ENCODE measurements at places on chromosomes 1 and 21. TPM values are rescaled to one million over a fixed set of nuclear protein-coding genes. Genes with fewer than 3 reads are reported as not detected.

The TRIM58 gene
- polyA plus RNA-seq: 1.5 TPM

The AIRE gene
- 0.37 TPM for polyA plus RNA-seq

The LINGO4 gene
- not detected for polyA plus RNA-seq

The SARS1 gene
- polyA plus RNA-seq: 78.1 TPM

The FRRS1 gene
- 0.68 TPM for polyA plus RNA-seq

The KRTAP19-3 gene
- not detected for polyA plus RNA-seq

The PAQR6 gene
- 1.3 TPM for polyA plus RNA-seq

The PTPRF gene
- polyA plus RNA-seq: 0.12 TPM

The HES3 gene
- polyA plus RNA-seq: not detected

The IL23R gene
- polyA plus RNA-seq: not detected

The CLEC20A gene
- polyA plus RNA-seq: 5.2 TPM

The CAPZA1 gene
- polyA plus RNA-seq: 52.2 TPM

The ACOT11 gene
- polyA plus RNA-seq: 0.03 TPM

GRCh38 chr1:231332761-231333160 lies 4.9 kb downstream of the EXOC8 start:
- H3K36me3 ChIP-seq: peaks cover 6% of the 10 kb centered on the region
- peaks cover 32% of the 10 kb centered on the region for H3K4me1 ChIP-seq
- no peak for DNase-seq
- H3K4me3 ChIP-seq: no peak overlapping the region
- no peaks in the 10 kb centered on the region for H3K27me3 ChIP-seq

GRCh38 chr1:75765697-75766355 lies 20.2 kb upstream of the RABGGTB start:
- H3K27me3 ChIP-seq: no peaks in the 10 kb centered on the region
- H3K4me1 ChIP-seq: no peaks in the 10 kb centered on the region
- no peak overlapping the region for H3K27ac ChIP-seq

DNA sequence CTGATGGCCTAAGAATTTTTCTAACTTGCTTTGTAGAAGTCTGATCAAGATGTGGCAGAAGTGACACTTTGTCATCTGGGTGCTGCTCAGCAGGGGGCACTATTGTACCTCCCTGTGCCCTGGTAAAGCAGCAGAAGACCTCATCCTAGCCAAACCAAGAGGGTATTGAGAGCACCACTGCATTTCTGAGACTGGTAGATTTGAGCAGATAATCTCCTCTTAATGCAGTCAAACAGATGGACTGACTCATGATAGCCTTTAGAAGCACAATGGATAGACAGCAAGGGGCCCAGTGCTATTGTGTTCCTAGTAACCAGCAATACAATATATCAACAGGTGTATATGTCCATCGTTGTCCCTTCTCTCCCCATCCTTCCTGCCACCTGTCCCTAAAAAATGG lies 5.7 kb downstream of the TPM3 start:
- peak; percentile 57 for DNase-seq
- no peak overlapping the region for H3K4me3 ChIP-seq
- no peak overlapping the region for H3K27ac ChIP-seq
- H3K27me3 ChIP-seq: no peaks in the 10 kb centered on the region
- H3K36me3 ChIP-seq: no peaks in the 10 kb centered on the region
- peaks cover 12% of the 10 kb centered on the region for H3K4me1 ChIP-seq

- no peak for DNase-seq
- H3K36me3 ChIP-seq: no peaks in the 10 kb centered on the region
- H3K27ac ChIP-seq: no peak overlapping the region
- no peaks in the 10 kb centered on the region for H3K4me1 ChIP-seq
- no peaks in the 10 kb centered on the region for H3K27me3 ChIP-seq
- H3K4me3 ChIP-seq: no peak overlapping the region
These were observed 73.5 kb upstream of the TMPRSS15 start for GRCh38 chr21:18477043-18477442.

DNA sequence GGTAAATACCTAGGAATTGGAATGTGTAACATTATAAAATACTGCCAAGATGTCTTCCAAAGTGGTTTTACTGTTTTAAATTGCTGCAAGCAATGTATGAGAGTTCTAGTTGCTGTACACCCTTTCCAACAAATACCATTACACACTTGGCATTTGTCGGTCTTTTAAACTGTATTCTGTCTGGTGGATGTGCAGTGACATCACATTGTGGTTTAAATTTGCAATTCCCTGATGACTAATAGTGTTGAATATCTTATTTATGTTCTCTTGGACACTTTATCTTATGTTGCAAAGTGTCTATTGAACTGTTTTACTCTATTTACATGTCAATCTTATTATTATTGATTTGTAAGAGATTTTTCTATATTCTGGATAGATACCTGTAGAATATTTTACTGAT lies 561.2 kb upstream of the B3GALT2 start:
- H3K36me3 ChIP-seq: no peaks in the 10 kb centered on the region
- no peak overlapping the region for H3K27ac ChIP-seq
- H3K27me3 ChIP-seq: no peaks in the 10 kb centered on the region
- DNase-seq: no peak

DNA sequence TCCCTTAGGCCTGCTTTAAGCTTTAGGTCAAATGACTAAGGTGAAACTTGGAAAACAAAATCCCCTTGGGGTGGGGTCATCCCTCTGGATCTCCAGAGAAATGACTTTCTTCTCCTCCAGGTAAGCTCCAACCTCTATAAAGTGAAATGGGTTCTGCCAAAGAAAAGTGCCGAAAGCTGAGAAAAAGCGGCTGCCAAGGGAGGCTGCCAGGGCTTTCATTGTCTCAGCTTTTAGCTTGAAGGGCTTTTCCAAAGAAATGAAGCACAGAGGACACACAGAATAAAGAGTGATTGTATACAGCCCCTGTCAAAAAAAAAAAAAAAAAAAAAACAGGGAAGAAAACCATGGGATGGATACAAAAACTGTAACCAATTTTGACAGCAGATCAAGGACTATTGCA lies 126.9 kb downstream of the TGFBR3 start:
- H3K4me3 ChIP-seq: no peak overlapping the region
- no peak for DNase-seq
- no peak overlapping the region for H3K27ac ChIP-seq

DNA sequence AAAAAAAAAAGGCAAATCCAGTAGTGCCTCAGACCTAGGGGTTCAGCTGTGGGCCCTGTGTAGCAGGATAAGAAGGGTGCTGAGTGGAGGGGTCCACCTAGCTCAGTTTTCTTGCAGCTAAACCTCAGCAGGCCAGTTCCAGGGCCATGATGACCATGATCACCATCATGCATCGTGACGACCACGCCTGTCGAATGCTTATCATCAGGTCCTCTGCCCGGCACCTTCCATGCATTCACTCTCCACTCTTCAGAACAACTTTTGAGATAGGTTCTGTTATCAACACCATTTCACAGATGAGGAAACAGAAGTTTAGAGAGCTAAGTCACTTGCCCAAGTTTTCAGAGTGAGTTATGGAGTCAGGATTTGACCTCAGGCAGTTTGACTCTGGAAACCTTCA lies 54.9 kb downstream of the ACBD3 start:
- H3K4me3 ChIP-seq: no peak overlapping the region
- no peaks in the 10 kb centered on the region for H3K27me3 ChIP-seq
- peaks cover 89% of the 10 kb centered on the region for H3K4me1 ChIP-seq

- no peaks in the 10 kb centered on the region for H3K36me3 ChIP-seq
- no peak overlapping the region for H3K27ac ChIP-seq
- peaks cover 34% of the 10 kb centered on the region for H3K4me1 ChIP-seq
- no peak overlapping the region for H3K4me3 ChIP-seq
- DNase-seq: no peak
These were observed 716 bp downstream of the INAVA start for GRCh38 chr1:200895443-200895789.

GRCh38 chr21:31363720-31364119 lies 19.7 kb upstream of the TIAM1 start:
- H3K27ac ChIP-seq: no peak overlapping the region
- no peak for DNase-seq
- H3K4me1 ChIP-seq: no peaks in the 10 kb centered on the region
- no peak overlapping the region for H3K4me3 ChIP-seq
- H3K36me3 ChIP-seq: no peaks in the 10 kb centered on the region

- no peak overlapping the region for H3K4me3 ChIP-seq
- H3K36me3 ChIP-seq: no peaks in the 10 kb centered on the region
- no peaks in the 10 kb centered on the region for H3K4me1 ChIP-seq
- H3K27ac ChIP-seq: no peak overlapping the region
These were observed 121.2 kb downstream of the LTN1 start for GRCh38 chr21:28871388-28872010.

GRCh38 chr1:110188035-110188618 lies 22.0 kb upstream of the KCNC4 start:
- H3K27me3 ChIP-seq: no peaks in the 10 kb centered on the region
- no peak overlapping the region for H3K27ac ChIP-seq
- no peaks in the 10 kb centered on the region for H3K4me1 ChIP-seq
- H3K4me3 ChIP-seq: no peak overlapping the region
- H3K36me3 ChIP-seq: no peaks in the 10 kb centered on the region

GRCh38 chr1:246792603-246793002 lies 68.4 kb downstream of the SCCPDH start:
- H3K36me3 ChIP-seq: no peaks in the 10 kb centered on the region
- no peak for DNase-seq
- no peak overlapping the region for H3K27ac ChIP-seq
- H3K27me3 ChIP-seq: peaks cover 8% of the 10 kb centered on the region
- H3K4me3 ChIP-seq: no peak overlapping the region
- no peaks in the 10 kb centered on the region for H3K4me1 ChIP-seq

GRCh38 chr1:55747408-55747841 lies 532.3 kb upstream of the USP24 start:
- H3K4me1 ChIP-seq: no peaks in the 10 kb centered on the region
- H3K4me3 ChIP-seq: no peak overlapping the region
- DNase-seq: no peak
- H3K36me3 ChIP-seq: no peaks in the 10 kb centered on the region

DNA sequence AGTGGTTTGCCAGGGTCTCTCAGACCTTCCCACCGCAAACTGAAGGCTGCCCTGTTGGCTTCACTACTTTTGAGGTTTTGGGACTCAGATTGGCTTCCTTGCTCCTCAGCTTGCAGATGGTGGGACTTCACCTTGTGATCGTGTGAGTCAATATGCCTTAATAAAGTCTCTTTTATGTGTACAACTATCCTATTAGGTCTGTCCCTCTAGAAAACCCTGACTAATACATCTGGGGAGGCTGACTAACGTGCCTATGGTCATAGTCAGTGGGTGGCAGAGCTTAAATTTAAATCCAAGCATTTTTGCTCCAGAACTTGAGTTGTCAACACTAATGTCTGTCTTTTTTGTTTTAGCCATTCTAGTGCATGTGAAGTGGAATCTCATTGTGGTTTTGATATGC lies 76.5 kb upstream of the CHODL start:
- no peaks in the 10 kb centered on the region for H3K27me3 ChIP-seq
- no peaks in the 10 kb centered on the region for H3K36me3 ChIP-seq
- no peaks in the 10 kb centered on the region for H3K4me1 ChIP-seq
- no peak overlapping the region for H3K27ac ChIP-seq
- no peak overlapping the region for H3K4me3 ChIP-seq

DNA sequence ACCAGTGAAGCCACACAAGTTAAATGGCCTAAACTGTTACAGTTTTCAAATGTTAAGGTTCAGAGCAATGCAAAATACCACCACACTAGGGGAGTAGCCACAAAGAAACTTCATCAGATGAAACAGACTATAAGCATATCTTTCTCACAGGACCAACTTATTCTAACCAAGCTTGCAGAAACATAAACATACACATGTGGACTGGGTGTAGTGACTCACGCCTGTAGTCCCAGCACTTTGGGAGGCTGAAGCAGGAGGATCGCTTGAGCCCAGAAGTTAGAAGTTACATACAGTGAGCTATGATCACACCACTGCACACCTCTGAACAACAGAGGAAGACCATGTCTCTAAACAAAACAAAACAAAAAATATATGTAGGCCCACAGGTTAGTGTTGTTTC lies 17.3 kb downstream of the WDR47 start:
- DNase-seq: no peak
- no peak overlapping the region for H3K4me3 ChIP-seq
- H3K4me1 ChIP-seq: no peaks in the 10 kb centered on the region
- H3K27ac ChIP-seq: no peak overlapping the region
- no peaks in the 10 kb centered on the region for H3K27me3 ChIP-seq

DNA sequence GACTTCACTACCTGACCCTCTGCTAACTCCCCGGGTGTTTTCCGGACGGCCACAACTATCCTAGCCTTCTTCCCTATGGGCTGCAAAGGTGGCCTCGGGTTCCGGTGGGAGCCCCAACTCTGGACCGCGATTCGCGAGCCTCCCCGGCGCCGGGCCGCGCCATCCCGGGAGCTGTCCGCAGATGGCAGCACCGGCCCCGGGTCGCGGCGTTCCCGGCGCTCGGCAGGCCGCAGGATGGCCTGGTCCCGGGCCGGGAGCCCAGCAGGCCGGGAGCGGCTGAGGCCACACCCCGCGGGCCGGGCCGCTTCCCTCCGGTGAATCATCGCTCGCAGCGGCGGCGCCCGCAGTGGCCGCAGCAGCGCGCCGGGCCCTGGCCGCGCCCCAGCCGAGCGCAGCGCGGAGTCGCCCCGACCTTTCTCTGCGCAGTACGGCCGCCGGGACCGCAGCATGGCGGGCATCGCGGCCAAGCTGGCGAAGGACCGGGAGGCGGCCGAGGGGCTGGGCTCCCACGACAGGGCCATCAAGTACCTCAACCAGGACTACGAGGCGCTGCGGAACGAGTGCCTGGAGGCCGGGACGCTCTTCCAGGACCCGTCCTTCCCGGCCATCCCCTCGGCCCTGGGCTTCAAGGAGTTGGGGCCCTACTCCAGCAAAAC lies at the start of gene CAPN2:
TSS of gene CAPN2 (plus strand) at position 346 of the 656 bp plus-strand sequence. CDS start at position 448, 102 bp downstream.
- peaks cover 53% of the 10 kb centered on the region for H3K4me1 ChIP-seq
- H3K27ac ChIP-seq: peak within 1 kb of the TSS; percentile 42
- peak; percentile 73 for DNase-seq
- no peaks in the 10 kb centered on the region for H3K27me3 ChIP-seq
- peak within 1 kb of the TSS; percentile 67 for H3K4me3 ChIP-seq
- no peaks in the 10 kb centered on the region for H3K36me3 ChIP-seq

Data from B cell (primary cell).